ENCODE measurements at places on chromosomes 4 and X.

DNA sequence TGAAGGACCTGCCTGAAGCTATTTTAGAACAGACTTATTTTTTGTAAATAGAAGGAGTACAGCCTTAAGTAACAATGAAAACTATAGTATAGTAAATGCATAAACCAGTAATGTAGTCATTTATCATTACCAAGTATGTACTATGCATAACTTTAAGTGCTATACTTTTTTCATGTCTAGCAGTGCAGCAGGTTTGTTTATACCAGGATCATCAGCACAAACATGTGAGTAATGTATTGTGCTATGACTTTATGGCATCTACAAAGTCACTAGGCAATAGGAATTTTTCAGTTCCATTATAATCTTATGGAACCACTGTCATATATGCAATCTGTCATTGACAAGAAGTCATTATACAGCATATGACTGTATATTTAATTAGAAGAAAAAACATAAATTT is 3.4 kb upstream of the ODAPH start:
- no peak for DNase-seq

DNA sequence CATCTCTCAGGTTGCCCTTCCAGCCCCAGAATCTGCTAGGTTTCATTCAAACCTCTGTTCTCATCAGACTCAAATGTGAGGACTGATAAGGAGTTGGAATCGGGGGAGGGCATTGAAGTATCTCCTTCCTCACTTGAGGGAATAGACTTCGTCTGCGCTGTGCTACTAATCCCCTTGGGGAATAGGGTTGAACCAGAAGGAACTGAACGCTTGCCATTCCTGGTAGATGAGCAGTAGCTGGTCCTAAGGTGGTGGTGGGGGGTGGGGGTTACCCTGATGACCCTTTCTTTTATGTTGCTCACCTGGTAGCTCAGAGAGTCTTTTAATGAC is 692 bp upstream of the SLC9A7 start:
- no peak for DNase-seq

DNA sequence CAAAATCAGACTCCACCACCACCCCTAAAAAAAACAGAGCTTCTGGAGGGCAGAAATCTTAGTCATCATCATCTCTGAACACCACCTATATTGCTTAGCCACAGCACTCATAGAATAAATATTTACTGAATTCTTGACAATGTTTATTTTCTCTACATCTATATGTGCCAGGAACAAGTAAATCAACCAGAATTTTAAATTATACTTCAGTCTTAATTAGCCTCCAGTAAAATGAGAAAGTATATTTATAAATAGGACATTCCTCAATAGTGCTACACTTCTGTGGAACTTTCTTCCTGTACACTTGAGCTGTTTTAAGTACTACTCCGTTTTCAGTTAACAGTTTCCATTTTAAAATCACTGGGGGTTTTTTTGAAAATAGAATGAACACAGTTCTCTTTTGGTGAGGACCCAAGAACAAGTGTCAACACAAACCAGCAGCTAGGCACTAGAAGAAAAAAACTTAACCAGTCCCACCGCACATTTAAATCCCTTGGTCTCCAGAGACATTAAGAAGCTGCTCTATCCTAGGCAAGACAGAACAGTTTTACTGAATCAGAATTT is 25.5 kb downstream of the SMIM14 start:
- DNase-seq: no peak

DNA sequence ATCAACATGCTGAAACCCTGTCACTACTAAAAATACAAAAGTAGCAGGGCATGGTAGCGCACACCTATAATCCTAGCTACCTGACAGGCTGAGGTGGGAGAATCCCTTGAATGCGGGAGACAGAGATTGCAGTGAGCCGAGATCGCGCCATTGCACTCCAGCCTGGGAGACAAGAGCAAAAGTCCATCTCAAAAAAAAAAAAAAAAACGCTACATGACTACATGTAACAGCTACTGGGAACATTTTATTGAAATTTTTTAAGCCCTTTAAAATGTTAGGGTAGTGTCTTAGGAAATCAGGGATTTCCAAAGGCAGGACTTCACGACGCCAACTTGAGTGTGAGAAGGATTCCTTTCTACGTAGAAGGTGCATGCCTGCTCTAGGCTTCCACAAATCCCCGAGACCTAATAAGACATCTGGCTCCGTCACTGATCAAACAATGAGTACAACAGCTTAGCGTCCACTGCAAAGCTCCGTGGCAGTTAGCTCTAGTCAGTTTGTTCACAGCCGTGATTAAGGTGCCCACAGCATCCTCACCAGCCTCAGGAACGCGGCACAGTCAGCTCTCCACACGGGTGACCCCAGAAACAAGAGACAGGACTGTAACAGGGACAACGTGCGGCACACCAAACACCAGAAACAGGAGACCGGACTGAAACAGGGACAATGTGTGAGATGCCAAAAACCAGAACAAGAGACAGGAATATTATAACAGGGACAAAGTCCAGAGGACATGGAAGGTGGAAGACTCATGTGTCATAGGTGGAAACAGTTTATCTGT is 33.7 kb downstream of the DHRSX start:
- no peak for DNase-seq

- DNase-seq: no peak
These were observed 31.8 kb downstream of the HPGD start for GRCh38 chr4:174490451-174490961.

DNA sequence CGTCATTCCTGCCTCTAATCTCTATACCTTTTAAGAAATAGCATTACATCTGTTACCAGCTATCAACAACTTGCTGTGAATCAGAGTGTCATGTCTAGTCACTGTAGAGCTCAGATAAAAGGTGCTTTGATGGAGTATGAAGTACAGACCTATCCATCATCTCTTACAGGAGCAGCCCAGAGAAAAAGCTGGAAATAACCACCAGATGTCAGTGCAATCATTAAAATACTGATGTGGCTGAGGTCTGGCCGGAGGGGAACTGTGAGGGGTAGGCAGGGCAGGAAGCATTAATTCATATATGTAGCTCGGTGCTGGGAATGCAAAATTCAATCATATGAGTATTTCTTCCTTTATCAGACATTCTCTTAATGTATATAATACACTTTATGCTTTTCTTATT is 100.6 kb downstream of the AKAP4 start:
- DNase-seq: peak; percentile 14

DNA sequence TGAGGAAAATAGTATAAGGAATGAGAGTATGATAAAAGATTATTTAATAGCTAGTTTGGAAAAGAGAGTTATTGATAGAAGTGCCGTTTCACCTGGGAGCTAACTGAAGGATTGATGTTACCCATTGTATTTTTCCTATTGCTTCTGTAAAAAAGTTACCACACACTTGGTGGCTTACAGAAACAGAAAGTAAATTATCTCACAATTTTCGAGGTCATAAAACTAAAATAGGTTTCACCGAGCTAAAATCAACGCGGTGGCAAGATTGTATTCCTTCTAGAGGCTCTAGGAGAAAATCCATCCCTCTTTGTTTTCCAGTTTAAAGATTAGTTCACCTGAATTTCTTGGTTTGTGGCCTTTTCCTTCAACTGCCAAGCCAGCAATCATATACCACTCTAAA is 11.1 kb upstream of the TRAM1L1 start:
- DNase-seq: no peak

GRCh38 chr4:46503739-46504138 is 113.8 kb upstream of the GABRA2 start:
- DNase-seq: no peak

DNA sequence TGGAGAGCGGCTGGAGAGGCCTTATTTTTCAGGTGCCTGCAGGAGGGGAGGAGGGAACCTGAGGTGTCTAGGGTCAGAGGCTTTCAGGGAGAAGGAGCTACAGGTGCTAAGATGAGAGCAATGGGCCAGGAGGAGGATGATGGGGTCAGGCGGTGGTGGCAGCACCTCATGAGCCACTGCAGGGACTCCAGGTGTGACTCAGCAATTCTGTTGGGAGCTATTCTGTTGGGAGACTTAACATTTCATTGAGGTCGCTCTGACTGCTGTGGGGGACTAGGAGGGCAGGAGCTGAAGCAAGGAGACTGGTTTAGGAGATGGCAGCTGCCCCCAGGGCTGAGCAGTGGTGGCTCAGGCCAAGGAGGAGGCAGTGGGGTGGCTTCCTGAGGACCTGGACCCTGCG is 65.0 kb downstream of the CLDN34 start:
- DNase-seq: no peak

DNA sequence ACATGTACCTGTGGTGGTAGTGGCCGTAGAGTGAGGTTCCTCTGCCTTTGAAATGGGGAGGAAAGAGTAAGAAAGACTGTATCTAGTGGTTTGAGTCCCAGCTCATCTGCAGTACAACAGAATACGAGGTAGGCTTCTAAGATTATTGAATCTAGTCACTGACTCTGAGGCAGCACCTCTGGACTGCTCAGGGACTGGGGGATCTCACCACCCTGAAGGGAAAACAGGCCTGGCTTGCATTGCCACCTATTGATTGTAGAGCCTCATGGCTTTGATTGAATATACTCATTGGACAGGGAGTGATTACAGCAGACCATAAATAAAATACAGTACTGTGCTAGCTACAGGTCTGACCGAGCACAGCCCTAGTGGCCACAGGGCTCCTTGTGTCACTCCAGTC is 50.5 kb downstream of the GPR174 start:
- DNase-seq: no peak

DNA sequence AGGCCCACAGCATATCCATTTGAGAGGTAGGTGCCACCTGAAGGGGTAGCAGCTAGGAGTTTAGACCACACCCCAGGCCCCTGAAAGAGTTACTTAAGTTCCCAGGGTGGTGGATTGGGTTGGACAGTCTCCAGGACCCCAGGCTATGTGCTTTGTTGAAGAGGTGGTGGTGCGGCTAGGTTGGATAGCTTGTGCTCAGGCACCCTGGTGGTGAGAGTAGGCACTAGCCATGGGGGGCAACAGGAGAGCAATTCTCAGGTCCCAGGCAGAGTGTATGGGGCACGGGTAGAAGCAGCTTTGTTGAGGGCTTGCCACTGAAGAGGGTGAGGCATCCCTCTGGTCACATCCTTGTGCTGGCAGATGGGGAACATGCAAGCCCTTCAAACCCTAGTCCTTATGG is 5.6 kb downstream of the PF4 start:
- DNase-seq: no peak

- no peak for DNase-seq
These were observed 25.8 kb downstream of the RTL9 start for GRCh38 chrX:110384490-110384889.

Data from globus pallidus (tissue), 1 donor.